Suprapubic skin (tissue), 4 donors: ENCODE measurements at places on chromosomes 5 and 9.

DNA sequence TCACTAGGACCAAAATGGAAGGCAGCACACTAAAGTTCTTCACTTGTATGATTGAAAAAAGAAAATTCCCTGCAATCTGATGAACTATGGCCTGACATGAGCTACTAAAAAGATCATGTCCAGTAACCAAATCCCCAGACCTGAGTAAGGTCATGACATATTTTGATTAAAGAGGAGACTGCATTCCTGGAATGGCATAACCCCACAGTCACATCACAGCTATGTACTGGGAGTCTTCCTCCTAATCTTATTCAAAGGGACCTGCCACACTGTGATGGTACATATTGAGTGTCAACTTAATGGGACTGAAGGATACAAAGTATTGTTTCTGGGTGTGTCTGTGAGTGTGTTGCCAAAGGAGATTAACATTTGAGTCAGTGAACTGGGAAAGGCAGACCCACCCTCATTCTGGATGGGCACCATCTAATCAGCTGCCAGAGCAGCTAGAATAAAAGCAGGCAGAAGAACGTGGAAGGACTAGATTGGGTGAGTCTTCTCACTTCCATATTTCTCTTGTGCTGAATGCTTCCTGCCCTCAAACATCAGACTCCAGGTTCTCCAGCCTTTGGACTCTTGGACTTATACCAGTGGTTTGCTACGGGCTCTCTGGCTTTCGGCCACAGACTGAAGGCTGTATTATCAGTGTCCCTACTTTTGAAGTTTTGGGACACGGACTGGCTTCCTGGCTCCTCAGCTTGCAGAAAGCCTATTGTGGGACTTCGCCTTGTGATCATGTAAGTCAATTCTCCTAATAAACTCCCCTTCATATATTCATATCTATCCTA lies 345.0 kb downstream of the TMEM38B start:
- DNase-seq = no peak

- DNase-seq = no peak
These were observed 36.0 kb downstream of the DENND1A start for GRCh38 chr9:123893831-123894460.

DNA sequence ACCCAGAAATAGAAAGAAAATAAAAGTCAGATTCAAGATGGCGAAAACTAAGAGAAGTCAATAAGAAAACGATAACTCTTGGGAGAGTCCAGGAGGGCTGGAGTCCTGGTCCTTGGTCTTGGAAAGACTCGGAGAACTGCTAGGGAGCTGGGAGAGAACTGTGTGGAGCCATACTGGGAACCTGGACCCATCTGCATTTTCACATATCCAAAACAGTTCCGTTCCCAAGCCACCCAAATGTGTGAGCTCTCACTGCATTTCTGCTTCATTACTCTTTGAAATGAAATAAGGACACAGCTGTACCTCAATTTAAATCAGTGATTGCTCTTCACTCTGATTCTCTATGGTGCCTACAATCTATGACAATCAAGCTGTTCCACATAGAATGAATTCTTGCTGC lies 68.1 kb upstream of the CER1 start:
- DNase-seq = no peak

DNA sequence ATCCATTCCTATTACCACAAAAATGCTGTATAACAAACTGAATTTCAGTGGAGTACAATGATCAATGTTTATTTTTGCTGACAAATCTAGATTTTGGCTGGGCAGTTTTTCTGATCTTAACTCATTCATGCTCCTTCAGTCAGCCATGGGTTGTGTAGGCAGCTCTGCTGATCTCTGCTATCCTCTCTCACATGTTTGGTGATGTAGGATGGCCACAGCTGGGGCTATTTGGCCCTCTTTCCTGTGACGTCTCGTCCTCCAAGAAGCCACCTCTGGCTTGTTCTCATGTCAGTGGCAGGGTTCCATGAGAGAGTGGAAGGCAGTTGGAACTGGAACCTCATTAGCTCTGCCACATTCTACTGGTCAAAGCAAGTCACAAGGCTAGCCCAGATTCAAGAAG lies 8.9 kb downstream of the NLN start:
- no peak for DNase-seq

GRCh38 chr5:72470826-72471225 lies 36.4 kb downstream of the ZNF366 start:
- no peak for DNase-seq

- no peak for DNase-seq
These were observed 35.8 kb upstream of the TIFAB start for GRCh38 chr5:135487839-135488514.

GRCh38 chr9:85014292-85014691 lies 344.8 kb downstream of the NTRK2 start:
- no peak for DNase-seq

DNA sequence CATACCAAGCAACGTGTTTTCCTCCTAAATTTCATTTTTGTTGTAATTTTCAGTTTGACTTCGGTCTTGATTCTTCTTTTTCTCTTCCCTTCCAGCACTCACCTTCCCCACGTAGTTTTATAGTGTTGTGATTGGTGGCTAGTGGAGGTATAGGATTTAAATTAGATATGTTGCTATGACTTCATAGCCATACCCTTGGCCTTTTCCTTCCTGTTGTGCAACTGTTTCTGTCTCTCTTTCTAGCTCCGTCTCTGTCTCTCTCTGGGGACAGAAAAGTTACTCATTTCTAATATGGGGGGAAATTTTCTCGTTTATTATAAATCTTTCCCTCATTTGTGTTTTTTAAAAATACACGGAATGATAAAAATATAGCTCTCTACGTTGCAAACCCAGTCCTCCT lies 20.6 kb upstream of the C5orf24 start:
- no peak for DNase-seq

DNA sequence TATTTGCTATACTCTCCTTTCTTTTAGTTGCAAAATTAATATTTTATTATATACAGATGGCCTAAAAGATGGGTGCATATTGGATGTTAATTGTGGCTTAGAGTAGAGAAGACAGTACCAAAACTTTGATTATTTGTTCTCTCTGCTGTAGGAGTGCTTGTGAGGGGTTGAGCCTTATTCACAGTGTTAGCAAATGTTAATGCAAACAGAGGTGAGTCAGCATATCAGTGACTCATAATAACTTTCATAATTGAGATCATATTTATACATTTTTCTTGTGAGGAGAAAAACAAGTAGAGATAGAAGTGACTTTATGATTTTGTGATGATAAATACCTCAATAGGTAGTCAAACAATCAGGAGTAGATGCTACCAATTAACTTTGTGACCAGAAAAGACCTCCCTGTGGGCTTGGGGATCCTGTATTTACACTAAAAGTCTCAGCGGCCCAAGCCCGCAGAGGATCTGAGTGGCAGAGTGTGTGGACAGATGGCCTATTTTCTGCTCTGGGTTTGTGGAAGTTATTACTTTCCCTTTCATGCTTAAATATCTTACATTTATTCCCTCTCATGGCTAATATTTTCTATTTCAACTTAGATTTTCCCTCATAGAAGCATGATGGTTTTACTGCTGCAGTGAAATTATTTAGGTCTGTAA lies 226.5 kb downstream of the TAF11L14 start:
- no peak for DNase-seq

DNA sequence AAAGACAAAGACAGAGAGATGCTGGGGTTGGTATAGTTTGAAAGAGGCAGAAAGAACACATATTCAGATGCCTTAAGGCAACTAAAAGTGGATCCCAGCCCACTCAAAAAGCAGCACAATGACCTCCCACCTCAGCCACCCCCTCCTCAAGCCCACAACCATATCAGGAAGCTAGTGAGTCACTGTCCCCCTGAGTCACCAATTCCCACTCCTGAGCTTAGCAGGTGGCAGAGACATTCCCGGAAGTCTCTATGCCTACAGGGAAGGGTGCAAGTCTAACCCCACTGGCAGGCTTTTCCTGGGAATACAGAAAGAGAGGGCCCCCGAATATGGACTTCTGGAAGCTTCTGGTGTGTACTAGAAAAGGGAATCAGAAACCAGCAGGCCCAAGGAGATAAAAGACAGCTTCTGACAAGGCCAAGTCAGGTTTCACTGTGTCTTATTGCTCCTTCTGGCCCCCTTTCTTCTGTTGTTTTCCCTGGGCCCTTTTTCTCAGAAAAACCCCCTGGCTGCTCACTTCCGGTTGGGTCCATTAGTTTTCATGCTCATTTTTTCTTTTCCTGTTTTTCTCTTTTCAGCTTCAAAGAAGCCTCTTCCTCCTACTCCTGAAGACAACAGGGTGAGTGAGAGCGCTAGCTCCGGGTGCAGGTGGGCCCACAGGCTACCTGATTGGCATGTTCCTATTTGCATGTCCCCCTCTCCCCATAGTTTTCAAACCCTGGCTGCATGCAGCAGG lies 36.8 kb downstream of the ITK start:
- DNase-seq = no peak

DNA sequence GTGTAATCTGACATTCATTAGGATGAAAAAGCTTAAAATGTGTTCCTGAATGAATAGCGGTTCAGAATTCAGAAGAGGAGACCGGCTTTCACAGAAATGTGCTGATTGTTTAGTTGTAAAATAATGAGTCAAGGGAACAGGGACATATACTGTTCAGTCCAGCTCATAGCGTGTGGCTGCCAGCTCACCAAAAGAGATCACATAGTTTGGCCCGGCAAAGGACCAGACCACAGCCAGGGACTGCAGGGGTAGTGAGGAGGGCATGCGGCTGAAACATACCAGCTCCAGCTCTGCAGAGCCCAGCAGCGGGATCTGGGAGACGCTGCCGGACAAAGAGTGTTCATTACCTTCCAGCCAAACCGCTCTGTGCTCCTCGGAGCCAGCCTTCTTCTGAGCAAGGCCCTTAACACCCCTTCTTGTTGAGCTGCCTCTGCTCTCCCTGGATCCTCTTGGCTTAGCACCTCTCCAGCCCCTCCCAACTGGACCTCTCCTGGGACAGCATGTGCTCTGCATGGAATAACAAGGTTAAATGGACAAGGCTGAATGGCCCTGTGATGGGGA lies 116.8 kb upstream of the CNTLN start:
- DNase-seq = peak; percentile 83

GRCh38 chr5:133129950-133130349 lies 78.1 kb downstream of the HSPA4 start:
- DNase-seq = no peak

DNA sequence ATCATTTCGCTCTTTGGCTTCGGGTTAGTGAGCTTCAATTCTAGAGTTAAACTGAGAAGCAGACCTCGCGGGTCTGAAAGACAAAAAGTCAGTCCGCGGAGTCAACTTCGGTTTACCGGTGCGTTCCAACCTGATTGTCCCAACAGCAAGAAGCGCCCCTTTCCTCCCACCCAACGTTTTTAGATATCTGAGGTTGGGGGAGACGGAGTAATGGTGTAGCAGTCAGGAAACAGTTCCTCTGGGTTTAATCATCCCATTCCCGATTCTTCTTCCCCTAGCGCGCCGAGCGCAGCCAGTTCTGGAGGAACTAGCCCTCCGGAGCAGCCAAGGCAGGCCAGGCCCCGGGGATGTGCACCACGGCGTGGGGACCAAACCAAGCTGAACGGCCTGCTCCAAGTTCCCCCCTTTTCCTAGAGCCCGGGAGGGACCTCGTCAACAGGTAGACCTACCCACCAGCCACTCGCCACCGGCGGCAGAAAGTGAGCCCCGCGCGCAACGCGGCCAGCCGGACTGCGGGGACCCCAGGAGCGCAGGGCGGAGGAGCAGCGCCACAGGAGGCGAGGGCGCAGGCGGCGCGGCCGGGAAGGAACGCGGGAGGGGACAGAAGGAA lies 622 bp upstream of the ISL1 start:
- DNase-seq = no peak

GRCh38 chr9:127734247-127734746 lies 797 bp downstream of the TOR2A start:
- no peak for DNase-seq

DNA sequence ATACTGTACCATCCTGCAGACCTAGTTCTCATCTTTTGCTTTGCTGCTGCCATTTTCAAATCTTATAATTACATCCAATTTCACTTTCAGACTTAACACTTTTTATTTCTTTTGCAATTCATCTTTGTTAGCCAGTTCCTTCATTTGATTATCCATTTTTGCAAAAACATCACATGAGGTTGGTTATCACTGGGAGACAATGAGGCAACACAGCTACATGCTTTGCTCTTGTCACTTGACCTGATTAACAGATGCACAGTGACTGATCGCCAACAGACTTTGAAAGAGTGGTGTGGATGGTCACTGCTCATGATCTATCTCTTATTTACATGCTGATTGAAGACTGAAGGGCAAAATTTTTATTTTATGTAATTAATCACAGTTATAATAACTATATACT lies 17.0 kb upstream of the RNF20 start:
- DNase-seq = no peak

GRCh38 chr5:173329491-173330337 lies 1.5 kb upstream of the STC2 start:
- DNase-seq = peak; percentile 69

- DNase-seq = no peak
These were observed 15.6 kb upstream of the DCP2 start for GRCh38 chr5:112960863-112961504.

DNA sequence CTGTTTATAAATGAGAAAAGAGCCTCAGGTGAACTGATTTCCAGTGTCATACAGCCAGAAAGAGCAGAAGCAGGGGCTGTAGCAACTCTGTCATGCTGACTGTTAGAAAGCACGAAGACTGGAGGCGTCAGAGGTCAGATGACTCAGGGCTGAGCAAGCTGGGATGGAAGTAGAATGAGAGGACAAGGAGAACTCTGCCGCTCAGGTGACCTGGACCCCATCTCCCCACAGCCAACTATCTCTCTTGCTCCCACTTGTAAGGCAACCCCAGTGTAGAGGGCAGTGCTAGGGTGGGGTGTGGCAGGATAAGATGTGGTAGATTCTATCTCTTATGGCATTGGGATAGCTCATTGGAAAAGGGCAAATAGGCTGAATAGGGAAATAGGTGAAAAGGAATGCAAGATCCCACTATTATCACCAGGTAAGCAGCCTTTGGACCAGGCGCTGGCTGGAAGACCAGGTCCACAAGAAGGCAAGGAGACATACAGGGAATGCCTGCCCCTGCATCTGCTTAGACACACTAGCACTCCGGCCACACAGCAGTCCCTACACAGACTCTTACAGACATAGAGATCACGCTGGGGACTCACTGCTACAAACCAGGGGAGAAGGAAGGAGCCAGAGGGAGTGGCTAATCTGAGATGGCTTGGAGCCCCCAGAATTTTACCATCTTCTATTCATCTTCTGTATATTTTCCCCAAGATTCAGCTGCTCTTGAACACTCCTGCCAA lies 21.2 kb upstream of the LOX start:
- DNase-seq = no peak

GRCh38 chr5:128965011-128965637 lies at the start of gene SLC27A6:
Gene SLC27A6, plus strand, starts transcription at chr5:128965488. Its CDS starts 650 bp downstream, at chr5:128966138.
- no peak for DNase-seq

DNA sequence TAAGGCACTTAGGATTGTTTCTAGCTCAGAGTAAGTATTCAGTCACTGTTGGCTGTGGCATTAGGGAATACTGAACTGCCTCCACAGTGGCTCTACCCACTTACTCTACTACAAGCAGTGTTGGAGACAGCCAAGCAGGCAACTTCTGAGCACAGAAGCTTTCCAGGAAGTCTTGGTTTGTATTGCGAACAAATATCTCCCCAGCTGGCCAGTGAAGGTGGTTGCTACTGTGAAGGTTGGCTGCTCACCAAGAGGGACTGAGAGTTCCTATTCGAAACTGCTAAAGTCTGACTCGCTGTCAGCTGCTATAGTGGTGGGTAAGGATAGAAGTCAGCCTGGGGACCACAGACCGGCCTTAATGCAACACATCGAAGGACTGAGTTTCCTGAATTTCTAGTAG lies 319.1 kb downstream of the KIF4B start:
- no peak for DNase-seq
